ENCODE measurements at places on chromosomes 2 and 18. TPM values are rescaled to one million over a fixed set of nuclear protein-coding genes. Genes with fewer than 3 reads are reported as not detected.

GRCh38 chr2:30232801-30233130 lies 1.4 kb downstream of the LBH start:
- H3K36me3 ChIP-seq: no peaks in the 10 kb centered on the region
- DNase-seq: no peak
- H3K4me1 ChIP-seq: peaks cover 9% of the 10 kb centered on the region

GRCh38 chr2:105038383-105039061 lies 653 bp downstream of the MRPS9 start:
- H3K36me3 ChIP-seq: no peaks in the 10 kb centered on the region
- peak overlapping the region; percentile 48 for H3K27ac ChIP-seq
- H3K27me3 ChIP-seq: no peaks in the 10 kb centered on the region
- peaks cover 10% of the 10 kb centered on the region for H3K4me1 ChIP-seq

GRCh38 chr2:28355521-28356094 lies 37.0 kb upstream of the FOSL2 start:
- no peak overlapping the region for H3K4me3 ChIP-seq
- H3K27ac ChIP-seq: peak overlapping the region; percentile 80
- peak; percentile 96 for DNase-seq
- no peaks in the 10 kb centered on the region for H3K27me3 ChIP-seq
- H3K4me1 ChIP-seq: peaks cover 32% of the 10 kb centered on the region

GRCh38 chr2:98510322-98510662 lies 65.6 kb downstream of the INPP4A start:
- DNase-seq: no peak
- H3K27me3 ChIP-seq: no peaks in the 10 kb centered on the region
- H3K4me3 ChIP-seq: no peak overlapping the region
- no peak overlapping the region for H3K27ac ChIP-seq
- H3K4me1 ChIP-seq: no peaks in the 10 kb centered on the region

The THSD7B gene
- 0.04 TPM for total RNA-seq

Data from endothelial cell of umbilical vein (primary cell).